ENCODE measurements at places on chromosomes 7 and 10.

GRCh38 chr10:128051548-128051947 is 74.7 kb downstream of the MKI67 start:
- DNase-seq = no peak

DNA sequence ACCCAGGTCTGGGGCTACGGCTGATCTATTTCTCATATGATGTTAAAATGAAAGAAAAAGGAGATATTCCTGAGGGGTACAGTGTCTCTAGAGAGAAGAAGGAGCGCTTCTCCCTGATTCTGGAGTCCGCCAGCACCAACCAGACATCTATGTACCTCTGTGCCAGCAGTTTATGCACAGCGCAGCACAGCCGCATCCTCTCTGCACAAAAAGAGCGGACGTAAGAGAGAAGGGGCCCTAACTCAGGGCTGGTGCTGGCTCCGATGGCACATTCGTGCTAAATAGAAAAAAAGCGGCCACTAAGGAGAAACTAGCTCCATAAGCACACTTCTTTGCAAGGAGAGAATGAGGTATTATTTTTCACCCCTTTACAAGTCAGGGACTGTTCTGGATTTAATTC is 28.3 kb upstream of the PRSS1 start:
- DNase-seq = no peak

- peak; percentile 45 for DNase-seq
Observed at GRCh38 chr7:98879198-98879978, 1.1 kb downstream of the TRRAP start.

DNA sequence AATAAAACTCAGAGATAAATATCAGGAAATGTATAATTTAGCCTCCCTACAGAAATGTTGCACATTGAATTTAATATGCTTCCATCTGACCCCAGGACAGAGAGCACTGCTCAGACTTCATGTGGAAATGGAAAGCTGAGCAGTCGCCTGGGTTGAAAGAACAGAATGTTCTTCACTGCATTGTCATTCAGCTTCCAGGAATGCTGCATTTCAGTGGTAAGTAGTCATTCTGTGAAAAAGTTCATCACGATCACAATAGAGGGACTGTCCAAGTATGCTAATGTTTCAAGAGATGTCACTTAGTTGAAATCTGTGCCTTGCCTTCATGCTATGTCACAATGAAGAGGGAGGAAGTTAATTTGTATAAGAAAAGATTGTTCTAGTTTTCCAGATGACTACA is 147.3 kb downstream of the NRCAM start:
- no peak for DNase-seq

- no peak for DNase-seq
Observed at GRCh38 chr10:8365935-8366911, 311.7 kb downstream of the GATA3 start.

GRCh38 chr7:28407651-28408050 is 4.7 kb upstream of the CREB5 start:
- no peak for DNase-seq

DNA sequence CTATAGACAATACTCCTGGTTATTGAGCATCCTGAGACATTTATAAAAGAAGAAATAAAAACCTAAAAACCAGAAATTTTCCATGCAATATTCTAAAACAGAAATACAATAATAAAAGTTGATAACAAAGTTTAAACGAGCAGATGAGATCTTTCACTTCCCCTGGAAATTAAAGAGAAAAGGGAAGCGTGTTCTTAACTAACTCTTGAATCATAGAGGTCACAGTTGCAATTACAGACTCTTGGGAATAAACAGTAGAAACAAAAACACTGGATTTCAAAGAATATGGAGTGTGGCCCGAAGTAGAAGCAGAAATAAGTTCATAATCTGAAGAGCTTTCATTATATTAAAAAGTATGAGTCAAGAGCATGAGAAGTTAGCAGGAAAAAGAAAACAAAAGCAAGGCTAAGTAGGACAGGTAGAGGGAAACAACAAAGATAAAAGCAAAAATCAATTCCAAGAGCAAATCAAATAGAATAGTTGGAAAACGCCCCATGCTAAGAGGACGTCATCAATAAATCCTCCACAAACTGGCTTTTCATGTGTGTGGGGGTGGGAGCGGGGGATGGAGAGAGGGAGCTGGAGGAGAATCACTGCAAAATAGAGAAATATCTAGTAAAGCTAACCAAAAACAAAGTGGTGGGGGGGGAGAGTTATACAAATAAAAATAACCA is 55.2 kb upstream of the C10orf71 start:
- no peak for DNase-seq

GRCh38 chr7:108973075-108973474 is 403.4 kb downstream of the DNAJB9 start:
- DNase-seq = no peak

- no peak for DNase-seq
Observed at GRCh38 chr10:33819206-33819605, 484.7 kb upstream of the NRP1 start.

- no peak for DNase-seq
Observed at GRCh38 chr10:17464545-17464944, 10.2 kb upstream of the ST8SIA6 start.

DNA sequence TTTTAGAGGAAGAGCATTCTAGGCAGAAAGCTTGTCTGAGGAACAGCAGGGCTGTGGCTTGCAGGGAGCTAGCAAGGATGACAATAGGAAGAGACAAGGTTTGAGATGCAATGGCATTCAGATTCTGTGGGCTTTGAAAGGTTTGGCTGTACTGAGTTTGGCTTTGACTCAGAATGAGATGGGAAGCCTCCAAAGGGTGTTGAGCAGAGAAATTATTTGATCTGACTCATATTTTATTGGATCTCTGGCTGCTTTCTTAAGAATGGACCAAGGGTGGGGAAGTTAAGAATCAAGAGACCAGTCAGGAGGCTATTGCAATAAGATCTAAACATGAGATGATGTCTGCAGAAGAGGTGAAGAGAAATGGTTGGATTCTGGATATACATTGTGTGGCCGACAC is 273.2 kb downstream of the CDK14 start:
- DNase-seq = no peak

DNA sequence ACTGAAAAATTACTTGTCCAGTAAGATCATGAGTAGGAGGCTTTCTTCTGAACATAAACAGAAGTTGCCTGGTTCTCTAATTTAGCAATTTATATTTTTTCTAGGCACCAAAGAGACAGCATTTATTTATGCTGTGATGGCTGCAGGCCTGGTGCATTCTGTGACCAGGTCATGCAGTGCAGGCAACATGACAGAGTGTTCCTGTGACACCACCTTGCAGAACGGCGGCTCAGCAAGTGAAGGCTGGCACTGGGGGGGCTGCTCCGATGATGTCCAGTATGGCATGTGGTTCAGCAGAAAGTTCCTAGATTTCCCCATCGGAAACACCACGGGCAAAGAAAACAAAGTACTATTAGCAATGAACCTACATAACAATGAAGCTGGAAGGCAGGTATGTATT is 2.8 kb downstream of the WNT16 start:
- DNase-seq = no peak

DNA sequence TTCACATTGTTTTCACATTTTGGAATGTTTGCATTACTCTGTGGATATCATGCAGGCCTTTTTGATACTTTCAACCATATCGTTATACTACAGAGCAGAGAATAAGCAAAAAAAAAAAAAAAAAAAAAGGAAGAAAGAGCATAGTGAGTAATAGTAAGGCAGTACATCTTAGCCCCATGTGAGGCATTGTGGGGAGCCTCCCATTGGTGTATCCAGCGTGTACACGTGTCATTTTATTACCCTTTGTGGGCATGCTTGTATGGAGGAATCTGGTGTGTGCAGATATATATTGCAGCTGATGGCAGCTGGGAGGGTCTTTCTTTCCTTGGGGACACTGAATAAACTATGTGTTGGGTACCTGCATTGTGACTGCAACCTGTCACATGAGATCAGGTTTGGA is 19.6 kb downstream of the R3HCC1L start:
- no peak for DNase-seq

DNA sequence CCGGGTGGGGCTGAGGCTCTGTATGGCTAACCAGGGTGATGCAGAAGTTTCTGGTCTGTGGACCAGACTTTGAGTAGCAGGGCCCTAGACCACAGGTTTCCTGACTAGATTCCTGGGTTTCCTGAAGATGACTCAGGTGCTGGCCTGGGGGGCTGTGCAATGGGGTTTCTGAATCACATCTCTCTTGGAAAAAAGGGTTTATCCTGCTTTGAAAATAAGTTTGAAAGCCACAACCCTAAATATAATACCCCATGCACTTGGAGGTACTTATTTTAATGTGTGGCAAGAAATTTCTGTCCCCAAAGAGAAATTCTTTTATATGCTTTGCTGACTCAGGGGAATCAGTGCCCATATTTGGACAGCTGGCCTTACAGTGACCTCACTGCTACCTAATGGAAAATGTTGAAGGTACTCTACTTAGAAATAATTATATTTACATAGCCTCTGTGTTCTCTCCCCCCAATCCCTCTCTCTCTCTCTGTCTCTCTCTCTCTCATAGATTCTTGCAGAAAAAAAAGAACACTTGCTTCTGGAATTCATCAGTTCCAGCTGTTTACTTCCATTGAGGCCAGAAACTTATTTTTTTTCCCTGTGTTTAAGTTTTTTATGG is 184.4 kb upstream of the LYZL2 start:
- DNase-seq = no peak

DNA sequence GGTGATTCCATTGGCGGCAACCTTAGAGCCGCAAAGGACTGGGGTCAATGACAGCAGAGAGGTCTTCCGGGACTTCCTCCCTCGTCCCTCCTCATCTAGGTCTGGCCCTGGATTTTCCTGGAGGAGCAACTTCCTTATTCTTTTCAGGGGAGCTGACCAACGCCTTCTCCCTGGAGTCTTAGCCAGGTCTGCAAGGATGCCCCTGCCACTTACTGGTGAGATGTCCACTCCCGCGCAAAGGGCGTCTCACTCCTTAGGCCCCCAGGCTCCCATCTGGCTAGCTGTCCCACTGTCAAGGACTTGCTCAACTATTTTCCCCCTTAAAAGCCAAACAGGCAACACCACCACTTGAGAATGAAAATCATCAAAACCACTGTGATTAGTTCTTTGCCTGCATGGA is 42.0 kb upstream of the NMT2 start:
- DNase-seq = no peak

- no peak for DNase-seq
Observed at GRCh38 chr7:84248843-84249242, 54.3 kb upstream of the SEMA3A start.

DNA sequence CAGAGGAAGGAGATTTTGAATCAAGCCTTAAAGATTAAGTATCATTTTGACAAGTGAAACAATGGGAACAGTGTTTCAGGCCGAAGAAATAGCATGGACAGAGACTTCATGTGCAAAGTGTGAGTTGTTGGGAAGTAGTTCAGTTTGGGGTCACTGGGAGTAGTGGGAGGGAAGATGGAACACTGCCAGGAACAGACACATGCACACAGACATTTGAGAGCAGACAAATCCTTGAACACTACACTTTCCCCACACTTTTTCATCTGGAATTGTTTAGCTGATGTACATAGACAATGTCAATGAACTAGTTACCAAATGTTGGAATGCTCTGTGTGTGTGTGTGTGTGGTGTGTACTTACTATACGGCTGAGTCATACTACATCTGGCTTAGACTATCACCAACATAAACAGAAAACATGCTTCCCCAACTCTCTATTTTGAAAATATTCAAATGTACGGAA is 52.4 kb upstream of the LRRC17 start:
- DNase-seq = no peak

DNA sequence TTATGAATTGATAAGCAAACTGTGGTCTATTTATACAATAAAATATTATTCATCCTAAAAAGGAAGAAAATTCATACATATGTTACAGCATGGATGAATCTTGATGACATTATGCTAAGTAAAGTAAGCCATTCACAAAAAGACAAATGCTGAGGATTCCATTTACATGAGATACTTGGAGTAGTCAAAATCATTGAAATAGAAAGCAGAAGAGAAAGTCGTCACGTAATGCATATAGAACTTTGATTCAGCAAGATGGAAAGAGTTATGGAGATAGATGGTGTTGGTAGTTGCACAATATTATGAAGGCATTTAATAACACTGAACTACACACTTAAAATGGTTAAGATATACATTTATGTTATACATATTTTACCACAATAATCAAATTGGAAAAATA is 309.7 kb upstream of the KLF6 start:
- no peak for DNase-seq

GRCh38 chr10:30059209-30060107 is at the start of gene JCAD:
Gene JCAD, minus strand, starts transcription at chr10:30059586. Its CDS starts 11,774 bp downstream, at chr10:30047812.
- peak; percentile 17 for DNase-seq

- DNase-seq = no peak
Observed at GRCh38 chr7:1669954-1670893, at the start of gene ELFN1. Gene ELFN1, plus strand, starts transcription at chr7:1670277. Its CDS starts 74,320 bp downstream, at chr7:1744597.

- DNase-seq = no peak
Observed at GRCh38 chr10:125799451-125800182, 23.4 kb downstream of the UROS start.

GRCh38 chr7:25091779-25092178 is 33.3 kb downstream of the CYCS start:
- no peak for DNase-seq

DNA sequence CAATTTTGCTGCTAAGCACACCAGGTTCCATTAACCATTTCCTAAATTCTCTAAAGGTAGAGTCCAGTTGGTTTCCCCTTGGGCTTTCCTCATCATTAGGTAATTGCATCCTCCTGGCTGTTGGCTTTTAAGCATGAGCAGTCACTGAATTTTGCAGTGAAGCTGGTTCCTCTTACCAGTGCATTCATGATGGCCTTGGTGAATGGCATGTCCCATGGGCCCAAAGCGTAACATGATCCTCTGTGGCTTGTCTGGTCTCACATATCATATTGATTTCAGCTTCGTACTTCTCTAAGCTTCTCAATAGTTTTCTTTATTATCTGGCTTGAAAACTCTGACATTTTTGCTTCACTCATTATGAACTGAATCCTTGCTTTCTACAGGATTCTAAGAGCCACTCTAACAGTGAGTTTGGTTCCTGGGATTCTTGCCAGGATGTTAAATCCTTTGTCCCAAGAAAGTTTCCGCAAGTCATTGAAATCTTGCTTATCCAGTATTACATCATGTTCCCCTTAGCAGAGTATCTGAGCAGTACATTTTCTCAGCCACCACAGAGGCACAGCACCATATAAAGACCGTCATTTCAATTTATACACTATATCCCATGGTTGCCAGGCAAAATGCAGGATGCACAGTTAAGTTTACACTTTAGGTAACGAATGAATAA is 134.2 kb downstream of the PTN start:
- DNase-seq = no peak

DNA sequence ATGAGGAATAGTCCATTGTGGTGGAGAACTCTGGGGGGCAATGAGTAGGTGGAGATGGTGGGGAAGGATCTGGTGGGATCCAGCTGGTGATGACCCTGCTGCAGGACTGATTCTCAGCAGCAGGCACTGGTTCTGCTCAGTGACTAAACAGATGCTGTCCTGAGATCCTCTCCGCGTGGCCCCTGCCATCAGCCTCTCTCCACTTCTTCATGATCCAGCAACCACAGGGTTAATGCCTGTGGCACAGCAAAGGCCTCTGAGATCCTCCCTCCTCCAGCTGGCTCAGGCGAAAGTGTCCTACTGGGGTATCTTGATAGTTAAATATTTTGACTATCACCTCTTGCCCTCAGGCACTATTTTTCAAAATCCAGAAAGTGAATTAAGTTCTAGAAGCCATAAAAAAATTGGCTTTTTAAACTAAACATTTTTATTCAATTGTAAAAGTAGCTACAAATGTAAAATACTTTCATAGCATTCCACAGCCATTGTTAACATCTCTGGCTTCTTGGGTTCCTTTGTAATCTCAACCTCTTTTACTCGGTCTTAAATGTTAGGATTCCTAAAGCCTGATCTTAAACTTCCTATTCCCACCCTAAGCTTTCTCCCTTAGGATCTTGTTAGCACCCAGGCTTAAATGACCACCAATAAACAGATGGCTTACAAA is 13.1 kb downstream of the PLAU start:
- no peak for DNase-seq

All from effector CD8-positive, alpha-beta T cell (primary cell).